Aorta (tissue), 5 donors: ENCODE measurements at places on chromosomes 4 and X.

DNA sequence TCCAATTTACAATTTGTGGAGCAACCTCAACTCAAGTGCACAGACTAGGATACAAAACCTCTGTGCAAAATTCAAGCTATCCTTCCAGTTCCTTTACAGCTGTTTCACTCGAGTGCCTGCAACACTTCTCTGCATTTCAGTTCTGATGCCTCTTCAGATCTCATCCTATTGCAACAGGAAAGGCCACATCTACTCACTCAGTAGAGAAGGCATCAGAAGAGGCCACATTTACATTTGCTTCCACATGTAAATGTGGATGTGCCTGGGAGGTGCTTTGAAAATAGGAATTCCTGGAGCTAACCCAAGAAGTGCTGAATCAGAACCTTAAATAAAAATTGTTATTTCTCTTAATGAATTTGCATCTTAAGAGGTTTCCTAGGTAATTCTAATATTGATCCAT is 45.8 kb upstream of the SERTM2 start:
- no peak for DNase-seq

GRCh38 chr4:186666252-186666651 is 57.4 kb downstream of the FAT1 start:
- no peak for DNase-seq

DNA sequence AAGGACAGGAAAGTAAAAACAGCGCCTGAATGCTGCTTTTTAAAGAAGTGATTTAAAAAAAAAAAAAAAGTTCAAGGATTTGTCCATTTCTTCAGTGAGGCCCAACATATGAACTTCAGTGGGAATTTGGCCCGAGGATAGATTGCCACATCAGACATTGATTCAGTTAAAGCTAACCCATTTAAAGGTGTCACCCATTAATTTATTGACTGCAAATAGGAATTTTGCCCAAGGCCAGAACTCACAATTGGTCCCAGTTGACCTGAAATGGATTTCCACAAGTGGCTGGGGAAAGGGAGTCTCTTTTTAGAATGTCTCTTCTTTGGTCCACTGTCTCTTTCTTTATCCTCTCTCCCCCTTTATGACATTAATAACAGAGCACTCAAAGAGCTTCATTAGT is 86.5 kb upstream of the RPL34 start:
- no peak for DNase-seq

- DNase-seq: no peak
Observed at GRCh38 chr4:155094201-155094820, 114.1 kb upstream of the NPY2R start.

DNA sequence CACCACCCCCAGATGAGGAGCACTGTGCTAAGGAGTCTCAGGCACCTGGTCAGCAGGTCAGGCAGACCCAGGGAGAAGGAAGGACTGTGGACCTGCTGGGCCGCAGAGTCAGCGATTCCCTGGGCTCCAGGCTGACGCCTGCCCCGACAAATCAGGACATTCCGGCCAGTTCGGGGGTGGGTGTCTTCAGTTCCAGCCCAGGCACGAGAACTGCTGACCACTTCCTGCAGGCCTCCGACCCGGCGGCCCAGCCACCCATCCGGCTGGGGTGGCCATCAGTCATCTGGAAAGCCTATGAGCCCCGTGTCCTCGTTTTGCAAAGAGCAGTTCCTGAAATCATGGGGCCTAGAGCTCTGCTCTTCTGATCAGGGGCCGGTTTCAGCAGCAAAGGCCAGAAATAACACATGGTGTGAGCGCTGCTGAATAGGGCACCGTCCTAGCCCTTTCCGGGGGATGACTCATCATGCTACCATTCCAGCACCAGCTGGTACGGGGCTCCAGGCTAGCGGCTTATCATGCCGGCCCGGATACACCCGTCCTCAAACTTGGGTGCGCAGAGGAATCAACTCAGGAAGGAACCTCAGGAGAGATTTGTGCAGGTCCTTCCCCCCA is 7.8 kb upstream of the SH3TC1 start:
- peak; percentile 93 for DNase-seq

DNA sequence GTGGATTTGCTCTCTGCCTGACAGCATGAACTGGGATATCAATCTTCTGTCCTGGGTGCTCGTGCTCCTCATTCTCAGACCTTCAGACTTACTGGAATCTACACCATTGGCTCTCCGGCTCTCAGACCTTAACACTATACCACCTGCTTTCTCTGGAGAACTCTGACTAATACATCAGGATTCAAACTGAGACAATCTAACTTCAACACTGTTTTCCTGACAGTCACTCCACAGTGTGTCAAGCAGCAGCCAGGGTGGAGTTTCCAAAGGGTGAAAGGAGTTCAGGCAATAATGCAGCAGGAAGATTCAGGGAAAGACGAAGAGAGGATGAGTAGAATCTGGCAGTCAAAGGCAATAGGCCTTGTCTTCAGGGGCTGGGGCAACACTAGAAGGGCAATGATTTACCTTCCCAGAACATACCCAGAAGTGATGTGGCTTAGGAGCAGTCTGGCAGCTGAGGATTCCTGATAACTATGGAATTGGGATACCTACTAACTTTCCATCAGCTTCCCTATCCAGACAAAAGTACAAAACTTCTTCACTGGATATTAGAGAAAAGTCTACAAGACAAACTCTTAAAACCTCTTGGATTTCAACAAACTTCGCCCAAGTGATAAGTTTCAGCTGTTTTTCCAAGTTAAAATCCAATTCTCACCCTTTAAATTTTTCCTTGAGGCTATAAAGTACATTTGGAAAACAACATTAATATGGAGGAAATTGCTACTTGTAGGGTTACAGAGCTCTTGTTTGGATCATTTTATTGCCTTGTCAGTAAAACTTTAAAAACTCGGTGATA is 58.4 kb upstream of the SLIT2 start:
- DNase-seq: no peak

DNA sequence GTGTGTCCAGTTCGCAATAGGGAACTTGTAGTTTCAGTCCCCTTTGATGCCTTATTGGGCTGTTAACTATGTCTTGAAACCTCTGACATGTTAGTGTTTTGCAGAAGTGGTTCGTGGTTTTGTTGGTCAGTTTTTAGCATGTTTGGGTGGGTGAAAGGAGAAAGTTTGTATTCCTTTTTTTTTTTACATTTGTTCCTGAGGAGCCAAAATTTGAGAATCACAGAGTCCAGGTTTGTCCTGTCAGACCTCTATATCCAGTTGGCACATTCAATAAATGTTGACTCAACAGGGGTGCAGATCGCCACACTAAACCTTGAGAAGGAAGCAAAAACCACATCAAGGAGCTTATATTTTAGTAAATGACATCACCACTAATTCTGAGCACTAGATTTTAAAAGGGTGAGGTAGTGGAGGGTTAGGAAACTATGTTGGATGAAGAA is 26.2 kb downstream of the DLG3 start:
- no peak for DNase-seq

DNA sequence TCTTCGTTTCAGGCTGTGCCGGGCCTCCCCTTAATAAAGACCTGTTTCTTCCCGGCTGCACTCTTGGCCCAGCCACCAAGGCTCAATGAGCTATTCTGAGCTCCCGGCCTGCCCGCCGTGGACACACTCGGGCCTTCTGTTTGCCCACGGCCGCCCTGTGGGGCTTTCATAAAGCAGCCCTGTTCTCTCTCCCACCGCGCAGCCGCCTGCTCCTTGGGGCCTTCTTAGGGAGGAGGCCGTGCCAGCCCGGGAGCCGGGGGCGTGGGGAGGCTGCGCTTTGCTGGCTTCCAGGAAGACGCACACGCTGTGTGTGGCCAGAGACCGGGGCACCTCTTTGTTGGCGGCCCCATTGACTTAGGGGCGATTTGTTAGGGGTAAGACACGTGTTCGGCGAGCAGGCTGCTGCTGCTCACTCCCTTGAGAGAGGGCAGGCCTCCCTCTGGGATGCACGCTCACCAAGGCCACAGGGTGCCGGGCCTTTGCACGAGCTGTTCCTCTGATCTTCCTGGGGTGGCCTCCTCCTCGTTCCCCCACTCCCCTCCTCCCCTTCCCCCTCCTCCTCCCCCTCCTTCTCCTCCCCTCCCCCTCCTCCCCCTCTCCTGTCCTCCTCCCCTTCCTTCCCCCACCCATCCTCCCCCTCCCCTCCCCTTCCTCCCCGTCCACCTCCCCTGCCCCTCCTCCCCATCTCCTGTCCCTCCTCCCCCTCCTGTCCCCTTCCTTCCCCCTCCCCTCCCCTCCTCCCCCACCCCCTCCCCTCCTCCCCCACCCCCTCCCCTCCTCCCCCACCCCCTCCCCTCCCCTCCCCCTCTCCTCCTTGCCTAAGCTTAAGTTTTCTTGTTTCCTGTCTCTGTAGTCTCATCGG is 11.3 kb downstream of the BLOC1S4 start:
- no peak for DNase-seq

GRCh38 chrX:141164406-141164805 is 12.5 kb downstream of the LDOC1 start:
- DNase-seq: no peak

GRCh38 chr4:186820391-186820891 is 96.8 kb upstream of the FAT1 start:
- DNase-seq: peak; percentile 56
